ENCODE measurements at places on chromosomes 1 and 21.
A peak's percentile ranks its signal among the peaks of the same experiment; 100 is the strongest.

- no peak for DNase-seq
Measured at GRCh38 chr1:77834771-77835334, 53.6 kb upstream of the NEXN start.

DNA sequence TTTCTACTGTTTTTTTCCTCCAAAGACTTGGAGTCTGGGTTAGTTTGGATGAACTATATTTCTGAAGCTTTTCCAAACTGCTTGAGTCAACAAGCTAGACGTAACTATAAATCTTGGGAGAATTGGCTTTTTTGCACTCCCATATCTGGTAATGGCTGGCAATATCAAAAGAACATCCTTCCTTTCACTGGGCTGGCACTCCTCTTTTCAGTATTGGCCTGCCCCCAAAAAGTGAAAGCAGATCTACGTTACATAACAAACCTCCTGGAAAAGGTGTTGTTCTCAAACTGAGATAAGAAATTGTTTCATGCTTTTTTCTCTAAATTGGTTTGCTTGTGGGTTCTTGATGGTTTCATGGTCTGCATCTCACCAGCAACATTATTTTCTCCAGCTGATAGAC is 499.3 kb downstream of the NEGR1 start:
- DNase-seq = no peak

- no peak for DNase-seq
Measured at GRCh38 chr1:224076407-224076806, 37.5 kb upstream of the FBXO28 start.

DNA sequence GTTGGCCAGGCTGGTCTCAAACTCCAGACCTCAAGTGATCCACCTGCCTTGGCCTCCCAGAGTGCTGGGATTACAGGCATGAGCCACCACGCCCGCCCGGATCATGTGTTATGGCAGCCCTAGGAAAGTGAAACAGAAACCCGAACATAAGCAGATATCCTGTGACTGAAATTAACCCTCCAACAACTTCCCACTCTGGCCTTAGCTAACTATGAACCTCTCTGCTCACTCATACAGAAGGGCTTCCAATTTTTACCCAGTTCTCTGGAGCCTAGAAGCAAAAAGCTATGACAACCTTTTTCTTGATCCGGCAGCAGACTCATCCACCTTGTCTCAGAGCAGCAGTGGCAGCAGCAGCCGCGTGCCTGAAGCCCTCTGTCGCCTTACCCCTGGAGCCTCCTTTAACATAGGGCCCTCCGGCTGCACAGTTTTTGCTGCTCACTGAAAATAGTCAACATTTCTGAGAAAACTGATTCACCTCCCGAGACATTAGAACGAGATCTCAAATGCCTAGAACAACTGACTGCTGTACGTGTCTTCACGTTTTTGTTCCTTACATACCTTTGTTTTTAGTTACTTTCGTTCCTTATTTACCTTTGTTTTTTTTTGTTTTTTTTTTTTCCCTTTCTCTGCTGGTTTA is 9.3 kb downstream of the CBR1 start:
- no peak for DNase-seq

DNA sequence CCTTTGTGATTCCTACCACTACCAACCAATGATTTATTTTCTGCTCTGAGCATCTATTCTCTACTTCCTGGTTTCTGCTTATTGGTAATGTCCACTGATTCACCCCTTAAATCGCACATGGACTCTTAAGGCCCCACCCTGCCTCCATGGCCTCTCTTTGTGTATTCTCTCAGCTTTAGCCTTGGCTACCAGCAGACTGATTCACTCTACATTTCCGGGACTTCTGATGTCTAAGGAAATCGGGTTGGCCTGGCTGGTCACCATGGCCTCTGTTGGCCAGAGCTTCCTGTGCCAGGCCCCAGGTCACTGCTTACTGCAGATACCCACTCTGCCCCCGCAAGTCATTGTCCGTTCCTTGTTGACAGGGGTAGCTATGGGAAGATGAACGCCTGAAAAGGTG is 40.9 kb downstream of the PDPN start:
- DNase-seq = no peak

- no peak for DNase-seq
Measured at GRCh38 chr1:162388083-162388594, 6.6 kb downstream of the C1orf226 start.

DNA sequence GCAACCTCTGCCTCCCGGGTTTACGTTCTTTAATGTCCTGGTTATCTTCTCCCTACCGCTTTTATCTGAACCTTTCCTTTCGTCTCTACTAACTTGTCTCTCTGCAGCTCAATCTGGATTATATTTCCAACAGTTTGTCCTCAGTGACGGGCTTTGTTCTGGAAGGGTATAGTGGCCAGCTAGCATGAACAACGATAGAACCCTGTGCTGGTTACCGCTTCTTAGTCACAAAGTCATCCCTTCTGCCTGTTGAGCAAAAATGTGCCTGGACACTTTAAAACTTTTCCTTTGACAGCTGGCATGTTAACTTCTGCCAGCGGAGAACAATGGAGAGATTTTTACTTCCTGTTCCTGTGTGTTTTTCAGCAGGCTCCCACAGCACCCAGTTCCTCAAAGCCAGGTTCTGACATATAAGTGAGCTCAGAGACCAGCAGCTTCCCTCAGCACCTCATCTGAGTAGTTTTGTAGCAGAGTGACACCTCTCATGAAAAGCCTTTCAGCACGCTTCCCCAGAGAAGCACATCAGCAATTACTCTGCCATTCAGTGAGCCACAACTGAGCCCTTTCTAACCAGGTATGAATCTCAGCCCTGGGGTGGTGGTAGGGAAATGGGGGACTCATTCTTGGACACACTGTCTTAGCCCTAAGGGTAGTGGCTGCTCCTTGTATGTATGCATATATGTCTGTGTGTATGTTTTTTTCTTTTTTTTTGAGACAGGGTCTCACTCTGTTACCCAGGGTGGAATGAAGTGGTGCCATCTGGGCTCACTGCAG is 23.6 kb upstream of the CCDC17 start:
- no peak for DNase-seq

- DNase-seq = no peak
Measured at GRCh38 chr1:234705615-234706014, 95.6 kb upstream of the IRF2BP2 start.

DNA sequence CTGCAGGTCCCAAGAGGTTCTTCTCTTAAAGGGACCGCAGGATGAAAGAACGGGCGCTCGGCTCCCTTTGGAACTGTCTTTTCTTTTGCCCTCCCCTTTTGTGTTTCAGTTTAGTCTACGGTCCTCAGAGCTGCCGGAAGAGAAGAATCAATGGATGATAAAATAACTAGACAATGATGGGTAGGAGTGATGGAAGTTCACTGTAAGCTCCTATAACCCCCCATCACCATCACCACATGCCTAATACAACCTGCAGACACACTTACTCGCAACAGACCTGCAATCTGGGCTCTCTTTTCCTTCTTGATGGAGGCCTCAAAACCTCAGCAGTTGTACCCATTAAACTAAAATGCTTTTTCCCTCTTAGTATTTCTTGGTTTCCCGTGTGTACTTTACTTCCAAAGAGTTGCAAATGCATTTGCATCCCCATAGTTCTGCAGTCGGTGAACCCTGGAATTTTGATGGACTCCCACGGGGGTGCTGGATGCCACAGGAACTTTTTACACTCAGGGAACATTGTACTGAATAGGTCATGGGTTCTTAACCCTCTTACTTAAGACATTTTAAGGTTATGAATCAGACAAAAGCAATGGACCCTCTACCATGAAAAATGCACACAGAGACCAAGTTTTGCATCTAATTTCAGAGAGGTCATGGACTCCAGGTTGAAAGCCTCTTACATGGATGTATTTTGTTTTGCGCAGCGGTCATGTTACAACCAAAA is 633 bp upstream of the RFX5 start:
- no peak for DNase-seq

GRCh38 chr1:27102707-27103468 is 52.0 kb downstream of the SLC9A1 start:
- DNase-seq = peak; percentile 93

DNA sequence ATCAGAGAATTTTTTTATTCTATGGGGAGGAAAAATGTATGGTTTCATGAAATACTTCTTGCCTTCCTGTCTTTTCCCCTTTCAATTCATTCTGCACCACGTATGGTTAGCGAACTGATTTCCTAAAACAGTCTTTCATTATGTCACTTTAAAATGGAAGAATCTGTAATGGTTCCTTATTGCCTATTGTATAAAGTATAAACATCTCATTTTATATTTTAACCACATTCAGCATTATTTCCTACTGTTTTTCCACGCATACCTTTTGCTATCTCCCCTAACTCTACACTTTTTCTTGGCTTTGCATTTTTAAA is 232.3 kb upstream of the B3GALT2 start:
- DNase-seq = no peak

- no peak for DNase-seq
Measured at GRCh38 chr1:158969855-158970254, 38.5 kb downstream of the PYHIN1 start.

- no peak for DNase-seq
Measured at GRCh38 chr1:57503337-57503736, 79.5 kb upstream of the DAB1 start.

GRCh38 chr1:153565529-153566374 is at the start of gene S100A2:
TSS of gene S100A2 (minus strand) at chr1:153565844. CDS start at chr1:153563877, 1,967 bp downstream.
- DNase-seq = peak; percentile 64

DNA sequence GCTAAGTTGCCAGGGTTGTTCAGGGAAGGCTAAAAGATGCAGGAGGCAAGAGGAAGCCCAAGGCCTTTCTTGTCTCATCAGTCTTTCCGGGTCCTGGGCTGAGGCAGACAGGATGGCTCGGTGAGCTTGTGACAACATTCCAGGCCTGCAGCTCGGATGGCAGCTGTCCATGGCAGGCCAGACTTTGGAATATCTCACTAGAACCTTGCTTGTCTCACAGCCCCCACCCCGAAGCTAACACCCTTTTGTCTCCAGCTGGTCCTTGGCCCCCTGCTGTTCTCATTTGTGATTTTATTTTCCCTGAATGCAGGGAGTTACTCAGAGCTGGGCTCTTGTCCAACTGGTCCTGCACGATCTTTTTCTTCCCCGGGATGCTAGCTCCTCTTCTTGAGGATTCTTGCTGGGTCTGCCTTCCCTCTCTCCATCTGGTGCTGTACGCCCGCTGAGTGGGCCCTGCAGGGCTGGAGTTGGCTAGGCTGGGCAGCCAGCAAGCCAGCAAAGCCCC is 477.2 kb upstream of the CAMK1G start:
- no peak for DNase-seq

- no peak for DNase-seq
Measured at GRCh38 chr1:229380536-229381160, 37.8 kb upstream of the CCSAP start.

DNA sequence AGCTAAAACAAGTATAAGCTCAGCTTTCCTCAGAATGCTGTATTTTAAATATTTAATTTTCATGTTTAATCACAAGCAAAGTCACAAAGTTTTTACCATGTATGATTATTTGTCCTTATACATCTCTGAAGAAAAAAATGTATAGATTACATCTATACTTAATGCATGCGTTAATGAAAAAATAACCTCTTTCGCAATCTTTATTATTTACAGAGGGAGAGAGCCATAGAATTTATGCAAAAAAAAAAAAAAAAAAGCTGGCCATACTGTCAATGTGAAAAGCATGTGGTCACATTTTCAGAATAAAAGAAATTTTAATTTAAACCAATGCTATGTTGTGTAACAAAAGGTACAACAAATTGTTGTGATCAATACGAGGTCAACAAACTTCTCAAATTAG is 148.2 kb downstream of the AKT3 start:
- no peak for DNase-seq

- no peak for DNase-seq
Measured at GRCh38 chr1:46749404-46749803, 30.5 kb upstream of the EFCAB14 start.

DNA sequence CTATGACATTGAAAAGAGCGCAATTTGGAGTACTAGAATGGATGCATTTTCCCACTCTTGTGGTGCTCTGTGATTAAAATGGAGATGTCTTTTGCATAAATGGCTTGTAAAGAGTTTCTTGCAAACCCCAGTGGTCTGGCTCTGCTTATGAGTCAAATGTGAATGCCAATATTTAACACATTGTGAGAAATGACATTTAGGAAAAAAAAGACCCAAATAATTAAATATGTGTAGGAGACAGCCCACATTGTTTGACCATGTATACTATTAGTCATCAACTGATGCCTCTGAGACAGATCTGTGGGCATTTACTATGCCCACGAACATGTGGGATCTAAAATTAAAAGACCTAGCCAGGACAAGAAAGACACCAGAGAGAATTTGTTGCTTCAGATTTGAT is 22.2 kb upstream of the RUNX1 start:
- no peak for DNase-seq

- no peak for DNase-seq
Measured at GRCh38 chr1:22153660-22154437, 11.0 kb upstream of the WNT4 start.

DNA sequence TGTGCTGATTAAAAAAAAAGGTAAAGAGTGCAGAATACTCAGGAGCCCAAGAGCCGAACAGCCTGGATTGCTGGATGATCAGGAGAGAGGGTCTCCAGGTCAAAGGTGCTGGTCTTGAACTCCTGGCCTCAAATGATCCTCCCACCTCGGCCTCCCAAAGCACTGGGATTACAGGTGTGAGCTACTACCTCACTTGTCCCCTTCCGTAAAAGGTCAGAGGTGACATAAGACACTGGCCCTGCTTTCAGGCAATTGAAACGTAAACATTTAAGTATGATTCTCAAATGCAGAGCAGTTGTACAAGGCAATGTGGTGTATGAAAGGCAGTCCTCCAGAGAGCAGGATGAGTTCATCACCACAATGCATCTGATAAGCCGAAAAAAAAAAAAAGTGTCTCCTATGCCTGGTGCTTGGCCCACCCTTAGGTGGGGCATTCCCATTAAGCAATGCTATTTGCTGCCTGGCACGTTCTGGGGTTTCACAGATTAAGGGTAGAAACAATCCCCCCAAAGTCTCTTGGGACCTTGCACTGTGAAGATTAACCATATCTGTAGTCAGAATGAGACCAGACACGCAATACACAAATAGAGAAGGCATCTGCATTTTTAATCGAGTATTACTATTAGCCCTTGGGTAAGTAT is 47.7 kb downstream of the PARP1 start:
- no peak for DNase-seq

DNA sequence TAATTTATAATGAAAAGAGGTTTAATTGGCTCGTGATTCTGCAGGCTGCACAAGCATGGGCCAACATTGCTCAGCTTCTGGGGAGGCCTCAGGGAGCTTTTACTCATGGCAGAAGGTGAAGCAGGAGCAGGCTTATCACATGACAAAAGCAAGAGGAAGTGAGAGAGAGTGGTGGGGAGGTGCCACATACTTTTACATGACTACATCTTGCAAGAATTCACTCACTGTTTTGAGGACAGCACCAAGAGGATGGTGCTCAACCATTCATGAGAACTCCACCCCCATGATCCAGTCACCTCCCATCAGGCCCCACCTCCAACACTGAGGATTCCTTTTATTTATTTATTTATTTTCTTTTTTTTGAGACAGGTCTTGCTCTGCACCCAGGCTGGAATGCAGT is 5.5 kb upstream of the PLEKHM2 start:
- no peak for DNase-seq

GRCh38 chr1:24095140-24095859 is 16.6 kb downstream of the MYOM3 start:
- DNase-seq = no peak

GRCh38 chr1:1109743-1110142 is 6.1 kb downstream of the C1orf159 start:
- no peak for DNase-seq

GRCh38 chr1:78603206-78603605 is 17.0 kb upstream of the IFI44L start:
- no peak for DNase-seq

Measured in omental fat pad (tissue), 4 donors.